ENCODE measurements at places on chromosomes 11 and 22. TPM values are rescaled to one million over a fixed set of nuclear protein-coding genes. Genes with fewer than 3 reads are reported as not detected.

Gene APLNR
- total RNA-seq = 3.4 TPM

Gene MUC5AC
- total RNA-seq = not detected

Gene UBXN1
- total RNA-seq = 103 TPM

Gene TMEM191C
- 0.23 TPM for total RNA-seq

Gene NCF4
- total RNA-seq = not detected

Gene MRGPRF
- total RNA-seq = 24.3 TPM

Gene EHF
- total RNA-seq = 0.09 TPM

Gene H19
- 25,558 TPM for total RNA-seq

Gene MN1
- total RNA-seq = 37.7 TPM

All from pericardium fibroblast (primary cell).